ENCODE measurements at places on chromosomes 1 and 21. TPM values are rescaled to one million over a fixed set of nuclear protein-coding genes. Genes with fewer than 3 reads are reported as not detected.

The SPRR3 gene
- 51.4 TPM for total RNA-seq

The MEX3A gene
- 6.5 TPM for total RNA-seq

The SLC22A15 gene
- 21.0 TPM for total RNA-seq

The BCAN gene
- total RNA-seq, result not detected

The S100A2 gene
- total RNA-seq, result 1,509 TPM

The OR2L5 gene
- not detected for total RNA-seq

The CBR3 gene
- 1.7 TPM for total RNA-seq

The KCNJ10 gene
- not detected for total RNA-seq

The COL8A2 gene
- 3.0 TPM for total RNA-seq

The CACNA1S gene
- total RNA-seq, result not detected

The VTCN1 gene
- 4.8 TPM for total RNA-seq

The ELAVL4 gene
- total RNA-seq, result not detected

The SMIM1 gene
- total RNA-seq, result 6.7 TPM

The TRIM17 gene
- 2.2 TPM for total RNA-seq

The LRRC7 gene
- total RNA-seq, result not detected

The PDE9A gene
- total RNA-seq, result 2.2 TPM

The HSD3B1 gene
- not detected for total RNA-seq

The PTAFR gene
- 7.5 TPM for total RNA-seq

The OXCT2 gene
- 0.72 TPM for total RNA-seq

The NHLH1 gene
- not detected for total RNA-seq

The PLEKHN1 gene
- 3.6 TPM for total RNA-seq

The BTBD19 gene
- 0.64 TPM for total RNA-seq

The TMEM125 gene
- 9.0 TPM for total RNA-seq
